Activated CD4-positive, alpha-beta T cell treated with anti-CD3 and anti-CD28 coated beads for 24 hours (primary cell): ENCODE measurements at places on chromosomes 2 and 18.
A peak's percentile ranks its signal among the peaks of the same experiment; 100 is the strongest.

DNA sequence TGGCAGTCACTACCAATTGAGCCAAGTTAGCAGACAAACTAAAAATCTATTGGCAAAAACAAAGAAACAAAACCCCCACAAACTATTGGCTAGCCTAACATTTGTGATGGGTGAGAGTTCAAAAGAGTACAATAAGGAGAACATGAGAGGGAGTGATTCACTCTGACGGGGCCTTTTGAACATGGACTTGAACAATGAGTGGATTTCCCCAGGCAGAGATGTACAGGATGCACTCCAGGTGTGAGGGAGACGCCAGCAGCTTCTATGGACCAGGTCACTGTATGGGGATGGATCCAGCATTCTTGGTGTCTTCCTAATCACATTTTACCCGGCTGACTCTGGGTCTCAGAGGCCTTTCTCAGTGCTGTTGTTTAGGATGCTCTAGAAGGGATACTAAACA is 167.5 kb upstream of the SMAD2 start:
- no peak for DNase-seq

GRCh38 chr2:182915369-182916326 is 49.2 kb upstream of the FRZB start:
- no peak for DNase-seq

GRCh38 chr2:152506843-152507242 is 171.9 kb downstream of the FMNL2 start:
- DNase-seq, result no peak

DNA sequence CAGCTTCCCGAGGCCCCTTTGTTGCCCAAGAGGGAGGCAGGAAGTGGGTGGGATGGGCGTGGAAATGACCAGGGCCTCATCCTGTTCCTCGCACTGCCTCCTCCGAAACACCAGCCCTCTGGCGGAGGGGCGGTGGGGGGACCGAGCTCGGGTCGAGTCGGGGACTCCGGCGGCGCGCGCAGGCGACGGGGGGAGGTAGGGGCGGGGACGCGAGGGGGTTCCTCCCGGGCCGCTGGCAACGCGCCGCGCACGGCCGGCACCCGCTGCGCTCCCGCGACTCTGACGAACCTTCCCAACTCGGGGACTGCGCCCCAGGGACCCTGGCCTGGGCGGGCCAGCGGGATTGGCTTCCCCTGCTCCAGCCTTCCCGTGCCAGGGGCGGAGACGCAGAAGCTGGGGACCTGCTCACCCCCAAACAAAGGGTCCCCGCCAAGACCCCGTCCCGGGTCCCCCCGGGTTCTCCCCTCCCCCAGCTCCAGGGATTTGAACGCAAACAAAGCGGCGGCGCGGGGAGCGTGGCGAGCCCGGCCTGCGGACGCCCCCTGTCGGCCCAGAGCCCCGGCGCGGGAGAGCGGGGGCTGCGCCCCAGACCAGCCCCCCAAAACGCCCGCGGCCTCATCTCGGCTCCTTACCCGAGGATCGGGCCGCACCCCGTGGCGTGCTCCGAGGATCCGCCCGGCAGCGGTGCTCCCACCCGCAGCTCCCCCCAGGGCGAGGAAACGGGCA is 1.2 kb downstream of the SEMA4C start:
- peak; percentile 49 for DNase-seq

DNA sequence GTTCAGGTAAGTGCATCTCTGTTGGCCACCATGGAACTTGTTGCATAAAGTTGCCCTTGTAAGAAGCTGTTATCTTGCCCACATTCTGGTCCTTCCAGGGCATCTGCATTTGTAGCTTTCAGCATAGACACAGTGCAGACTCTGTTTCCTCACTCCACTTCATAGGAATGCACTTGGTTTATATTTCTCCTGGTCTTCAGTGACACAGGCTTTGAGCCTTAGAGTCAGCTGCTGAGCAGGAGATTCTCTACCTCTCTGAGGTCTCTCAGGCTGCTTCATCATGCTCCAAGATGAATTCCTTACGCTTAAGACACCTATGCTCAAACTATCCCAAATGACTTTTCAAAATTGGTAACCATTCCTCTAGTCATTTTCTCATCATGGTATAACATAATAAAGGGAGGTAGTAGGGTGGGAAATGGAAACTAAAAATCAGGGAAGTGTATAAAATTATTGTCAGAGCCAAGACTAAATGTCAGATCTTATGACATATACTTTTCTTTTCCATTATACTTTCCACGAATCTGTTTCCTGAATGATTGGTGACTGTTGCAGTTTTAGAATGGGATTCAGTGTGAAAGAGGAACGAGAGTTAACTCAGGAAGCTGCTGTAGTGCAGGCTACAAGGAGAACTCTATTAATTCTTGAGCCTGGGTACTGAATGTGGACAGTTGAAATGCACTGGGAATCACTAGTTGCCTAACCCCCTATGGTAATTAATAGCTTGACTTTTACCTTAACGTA is 72.0 kb downstream of the GALNT1 start:
- no peak for DNase-seq

GRCh38 chr18:36365836-36366775 is 68.6 kb downstream of the FHOD3 start:
- DNase-seq, result no peak

DNA sequence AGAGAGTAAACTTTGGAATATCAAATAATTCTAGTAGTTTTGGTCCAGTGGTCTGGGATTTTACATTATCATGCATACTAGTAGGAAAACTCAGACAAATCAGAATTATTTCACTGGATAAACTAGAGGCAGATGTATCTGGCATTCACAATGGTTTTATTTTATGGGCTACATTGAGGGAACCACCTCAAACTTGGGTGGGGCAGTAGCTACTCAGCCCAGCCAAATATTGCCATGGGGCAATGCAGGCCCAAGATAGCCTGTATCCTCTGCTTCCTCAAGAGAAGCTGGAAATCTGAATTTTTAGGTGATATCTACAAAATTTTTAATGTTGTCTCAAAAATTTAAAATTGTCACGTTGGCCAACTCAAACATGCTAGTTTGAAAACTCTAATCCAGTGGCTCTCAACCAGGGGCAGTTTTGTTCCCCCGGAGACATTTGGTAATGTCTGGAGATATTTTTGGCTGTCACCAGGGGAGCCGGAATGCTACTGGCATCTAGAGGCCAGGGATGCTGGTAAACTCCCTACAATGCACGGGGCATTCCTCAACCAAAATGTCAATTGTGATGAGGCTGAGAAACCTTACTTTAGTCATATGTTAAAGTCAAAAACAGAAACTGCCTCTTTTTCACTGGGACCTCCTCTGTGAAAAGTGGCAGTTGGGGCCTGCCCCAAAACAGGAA is 172.8 kb upstream of the SPRED2 start:
- no peak for DNase-seq

DNA sequence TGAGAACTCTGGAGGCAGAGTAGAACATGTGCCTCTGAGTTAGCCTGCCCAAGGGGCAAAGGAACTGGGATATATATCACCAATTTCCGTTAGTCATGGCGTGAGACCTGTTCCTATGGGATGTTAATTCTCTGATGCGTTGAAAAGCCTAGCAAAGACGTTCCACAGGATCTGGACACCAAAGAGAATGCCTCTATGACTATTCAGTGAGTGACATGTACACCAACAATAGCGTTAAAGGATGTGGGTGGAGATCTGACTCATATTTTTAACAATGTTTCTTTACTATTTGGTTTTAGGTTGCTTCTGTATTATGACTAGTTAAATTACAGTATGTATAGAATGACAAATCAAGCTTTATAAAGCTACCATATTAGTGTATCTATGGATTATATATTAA is 320.9 kb upstream of the MC4R start:
- DNase-seq, result no peak

GRCh38 chr2:128369108-128369555 is 50.5 kb upstream of the HS6ST1 start:
- DNase-seq, result no peak

- DNase-seq, result no peak
Observed at GRCh38 chr2:140929849-140930248, 1201.0 kb downstream of the LRP1B start.

- DNase-seq, result no peak
Observed at GRCh38 chr18:57455576-57456129, 20.5 kb downstream of the ONECUT2 start.

DNA sequence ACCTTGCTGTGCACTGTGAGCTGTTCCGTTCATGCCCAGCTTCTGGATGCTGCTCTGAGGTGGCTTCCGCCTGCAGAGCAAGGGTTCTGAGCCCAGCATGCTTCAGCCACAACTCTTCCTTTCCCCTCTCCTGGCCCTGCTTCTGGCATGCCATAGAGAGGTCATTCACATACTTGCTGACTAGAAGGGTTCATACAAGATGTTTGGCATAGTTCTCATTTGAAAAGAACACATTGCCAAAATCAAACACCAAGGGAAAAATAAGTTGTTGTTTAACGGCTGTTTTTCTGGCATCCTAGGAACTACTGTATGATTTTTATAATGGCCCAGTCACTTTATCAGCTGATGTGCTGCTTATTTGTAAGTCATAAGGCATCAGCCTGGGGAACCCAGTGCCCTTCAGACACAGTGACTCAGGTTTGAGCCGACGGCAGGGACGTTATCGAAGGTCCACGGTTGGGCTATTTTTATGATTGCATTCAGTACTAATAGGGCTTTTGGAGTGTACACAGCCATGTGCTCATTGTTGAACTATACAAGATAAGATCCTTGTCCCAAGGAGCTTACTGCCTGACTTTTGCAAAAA is 53.9 kb upstream of the CTAGE1 start:
- DNase-seq, result no peak

DNA sequence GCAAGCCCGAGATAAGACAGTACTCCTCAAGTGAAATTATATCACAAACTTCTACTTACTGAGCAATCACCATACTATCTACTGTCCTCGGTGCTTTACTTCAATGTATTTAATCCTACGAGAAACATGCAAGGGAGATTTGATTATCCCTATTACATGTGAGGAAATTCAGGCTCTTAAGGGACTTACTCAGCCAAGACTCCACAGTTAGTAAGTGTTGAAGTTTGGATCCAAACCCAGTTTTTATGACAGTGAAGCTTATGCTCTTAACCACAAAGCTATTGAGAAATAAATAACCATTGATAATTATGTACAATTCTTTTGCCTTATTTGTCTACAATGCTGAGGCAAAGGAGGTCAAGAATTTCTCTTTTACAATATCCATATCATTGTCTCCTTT is 672.9 kb upstream of the ACVR2A start:
- no peak for DNase-seq

- no peak for DNase-seq
Observed at GRCh38 chr2:138831154-138831553, 51.0 kb upstream of the NXPH2 start.

GRCh38 chr2:136127356-136127755 is 9.4 kb upstream of the CXCR4 start:
- DNase-seq, result no peak

DNA sequence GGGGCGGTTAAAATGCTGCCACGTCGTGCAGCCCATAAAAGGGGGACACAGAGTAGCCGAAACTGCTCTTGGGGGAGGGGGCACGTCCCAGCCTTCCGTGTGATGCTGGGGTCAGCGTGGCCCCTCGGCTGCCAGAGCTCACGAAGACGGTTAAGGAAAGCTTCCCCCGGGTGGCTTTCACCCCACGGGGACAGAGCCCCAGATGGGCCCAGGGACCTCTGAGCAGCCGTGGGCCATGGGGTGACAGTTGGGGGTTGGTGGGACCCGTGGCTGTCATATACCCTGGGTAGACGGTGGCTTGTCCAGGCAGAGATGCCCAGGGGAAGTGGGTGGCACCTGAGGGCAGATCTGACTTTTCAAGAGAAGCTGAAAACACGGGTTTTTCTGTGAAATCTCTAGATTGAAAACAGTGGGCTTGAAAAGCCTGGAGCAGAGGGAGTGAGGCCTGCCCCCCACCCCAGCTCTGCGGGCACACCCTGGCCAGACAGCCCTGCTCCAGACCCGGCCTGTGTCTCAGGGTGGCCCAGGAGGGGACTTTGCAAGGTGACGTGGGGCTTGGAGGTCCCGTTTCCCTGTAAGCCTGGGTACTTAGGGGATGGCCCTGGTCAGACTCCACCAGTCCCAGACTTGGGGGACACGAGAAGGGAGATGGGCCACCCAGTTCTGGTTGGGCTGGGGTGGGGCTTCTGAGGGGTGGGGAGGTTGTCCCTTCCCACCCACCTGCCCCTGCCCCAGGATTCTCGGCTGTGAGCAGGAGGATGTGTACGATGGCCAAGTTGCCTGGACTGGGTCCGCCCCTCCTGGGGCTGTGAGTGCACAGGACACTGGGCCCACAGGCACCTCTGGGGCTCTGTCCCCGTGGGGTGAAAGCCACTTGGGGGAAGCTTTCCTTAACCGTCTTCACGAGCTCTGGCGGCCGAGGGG is 652 bp downstream of the NEU4 start:
- DNase-seq, result no peak

DNA sequence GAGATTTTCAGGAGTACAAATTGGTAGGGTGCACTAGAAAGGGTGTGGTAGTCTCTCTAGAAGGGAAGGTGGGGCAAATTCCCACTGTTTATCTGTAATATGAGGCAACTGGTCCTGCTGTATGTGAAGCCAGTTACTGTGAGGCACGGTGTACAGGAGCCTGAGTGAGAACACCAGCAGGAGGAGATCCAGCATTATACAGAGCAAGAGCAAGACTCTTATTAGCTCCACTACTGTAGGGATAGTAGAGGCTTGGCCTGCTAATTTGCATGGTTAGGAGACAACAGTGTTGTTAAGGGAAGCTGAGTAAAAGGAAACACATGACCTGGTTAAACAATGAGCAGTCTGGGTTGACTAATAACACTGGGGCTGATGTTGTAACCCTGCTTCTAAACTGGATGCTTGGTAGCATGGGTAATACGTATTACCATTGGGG is 76.3 kb upstream of the WDSUB1 start:
- no peak for DNase-seq

DNA sequence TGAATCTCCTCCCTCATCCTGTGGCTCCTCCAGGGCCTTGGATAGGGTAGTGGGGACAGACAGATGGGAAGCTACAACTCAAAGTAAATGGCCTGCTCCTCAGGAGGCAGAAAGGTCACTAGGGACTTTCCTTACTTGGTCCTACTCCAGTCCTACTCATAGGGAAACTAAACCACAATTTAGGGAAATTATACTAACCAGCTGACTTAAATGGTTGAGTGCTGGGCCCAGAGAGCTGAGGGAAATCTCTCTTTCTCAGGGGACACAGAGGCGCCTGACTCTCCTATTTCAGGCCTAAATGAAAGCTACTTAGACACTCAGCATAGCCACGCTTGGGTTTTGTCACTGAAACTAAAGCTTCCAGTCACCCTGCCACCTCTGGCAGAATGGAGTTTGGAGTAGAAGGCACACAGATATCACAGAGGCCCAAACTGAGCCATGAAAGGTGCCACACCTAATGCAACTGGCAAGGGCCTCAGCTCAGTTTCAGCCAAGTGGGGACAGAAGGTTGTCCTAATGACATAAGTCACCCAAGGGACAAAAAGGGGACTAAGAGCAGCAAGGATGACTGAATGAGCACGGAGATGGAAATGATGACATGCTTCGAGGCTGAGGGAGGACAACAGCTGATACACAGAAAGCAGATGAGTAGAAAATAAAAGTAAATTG is 24.0 kb downstream of the CERKL start:
- DNase-seq, result no peak

DNA sequence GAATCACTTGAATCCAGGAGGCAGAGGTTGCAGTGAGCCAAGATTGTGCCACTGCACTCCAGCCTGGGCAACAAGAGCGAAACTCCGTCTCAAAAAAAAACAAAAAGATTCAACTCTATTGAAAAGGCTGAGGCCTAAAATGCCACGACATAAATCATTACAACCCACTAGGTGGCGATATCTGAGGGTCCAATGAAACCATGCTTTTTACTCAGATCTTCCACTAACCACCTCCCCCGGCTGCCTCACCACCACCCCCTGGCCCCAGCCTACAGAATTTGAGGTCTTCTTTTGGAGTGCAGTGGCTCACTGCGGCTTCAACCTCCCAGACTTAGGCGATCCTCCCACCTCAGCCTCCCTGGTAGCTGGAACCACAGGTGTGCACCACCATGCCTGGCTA is 57.5 kb downstream of the AP1S3 start:
- DNase-seq, result peak; percentile 4
